ENCODE measurements at places on chromosomes 1 and 21.

- DNase-seq: no peak
These were observed 16.9 kb downstream of the ATG4C start for GRCh38 chr1:62800825-62801306.

DNA sequence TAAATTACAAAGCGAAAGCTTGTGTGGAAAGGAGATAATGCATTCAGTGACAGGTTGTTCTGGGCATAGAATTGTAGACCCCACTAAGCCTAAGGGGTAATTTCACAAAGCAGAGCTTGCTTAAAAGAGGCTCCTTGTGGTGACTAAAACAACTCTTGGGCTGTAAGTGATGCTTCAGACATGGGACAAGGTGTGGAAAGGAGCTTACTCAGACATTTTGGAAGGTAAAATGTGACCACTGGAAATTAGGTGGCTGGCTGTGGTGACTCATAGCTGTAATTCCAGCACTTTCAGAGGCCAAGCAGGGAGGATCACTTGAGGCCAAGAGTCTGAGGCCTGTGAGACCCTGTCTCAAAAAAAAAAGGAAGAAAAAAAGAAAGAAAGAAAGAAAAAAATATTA is 51.1 kb upstream of the LRRC8C start:
- no peak for DNase-seq

- peak; percentile 8 for DNase-seq
These were observed 76.4 kb downstream of the TTC3 start for GRCh38 chr21:37149411-37149810.

- no peak for DNase-seq
These were observed 163.8 kb downstream of the FAF1 start for GRCh38 chr1:50796272-50796671.

GRCh38 chr1:22325531-22326371 is 125.9 kb upstream of the ZBTB40 start:
- no peak for DNase-seq

DNA sequence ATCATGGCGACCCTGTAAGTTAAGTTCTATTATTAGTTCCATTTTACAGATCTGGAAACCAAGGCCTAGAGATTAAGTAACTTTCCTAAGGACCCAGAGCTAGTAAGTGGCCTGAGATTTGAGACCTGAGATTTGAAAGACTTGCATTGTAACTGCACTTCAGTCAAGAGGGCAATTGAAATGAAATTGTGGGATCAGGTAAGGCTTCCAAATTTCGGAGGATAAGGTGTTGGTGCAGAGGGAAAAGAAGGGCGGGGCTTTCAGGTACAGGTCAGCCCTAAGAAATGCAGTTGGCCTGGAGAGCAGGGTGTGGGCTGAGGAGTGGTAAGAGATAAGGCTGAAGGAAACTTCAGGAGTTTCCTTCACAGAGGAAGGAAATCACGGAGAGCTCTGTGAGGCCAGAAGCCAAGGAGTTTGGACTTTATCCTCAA is 51.1 kb downstream of the SLC16A1 start:
- DNase-seq: no peak

DNA sequence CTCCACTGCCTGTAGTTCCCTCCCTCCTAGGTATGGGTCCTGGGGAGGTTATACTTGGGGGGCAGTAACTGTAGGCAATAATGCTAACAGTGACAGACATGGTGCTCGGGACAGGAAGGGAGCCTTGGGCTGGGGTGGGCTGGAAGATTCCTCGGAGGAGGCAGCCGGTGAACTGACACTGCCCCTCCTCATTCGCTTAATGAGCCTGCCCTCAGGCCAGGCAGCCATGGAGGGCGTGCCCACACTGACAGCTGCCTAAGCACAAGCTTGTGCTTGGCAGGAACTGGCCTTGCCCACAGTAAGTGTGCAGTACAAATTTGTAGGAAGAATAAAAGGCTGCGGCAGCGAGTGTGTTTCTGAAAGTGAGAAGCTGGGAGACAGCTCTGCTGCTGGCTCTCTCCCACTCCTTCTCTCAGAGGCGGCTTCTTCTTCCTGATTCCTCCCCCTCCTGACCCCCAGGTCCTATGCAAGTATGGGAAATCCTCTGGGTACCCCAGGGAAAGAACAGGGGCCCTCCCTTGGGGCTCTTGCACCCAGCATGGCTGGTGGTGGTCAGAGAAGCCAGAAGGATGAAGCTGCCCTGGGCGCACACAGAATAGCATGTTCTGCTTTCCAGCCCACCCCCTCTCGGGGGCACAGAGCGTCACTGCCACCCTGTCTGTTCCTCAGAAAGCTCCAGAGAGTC is 23.6 kb downstream of the OPTC start:
- no peak for DNase-seq

DNA sequence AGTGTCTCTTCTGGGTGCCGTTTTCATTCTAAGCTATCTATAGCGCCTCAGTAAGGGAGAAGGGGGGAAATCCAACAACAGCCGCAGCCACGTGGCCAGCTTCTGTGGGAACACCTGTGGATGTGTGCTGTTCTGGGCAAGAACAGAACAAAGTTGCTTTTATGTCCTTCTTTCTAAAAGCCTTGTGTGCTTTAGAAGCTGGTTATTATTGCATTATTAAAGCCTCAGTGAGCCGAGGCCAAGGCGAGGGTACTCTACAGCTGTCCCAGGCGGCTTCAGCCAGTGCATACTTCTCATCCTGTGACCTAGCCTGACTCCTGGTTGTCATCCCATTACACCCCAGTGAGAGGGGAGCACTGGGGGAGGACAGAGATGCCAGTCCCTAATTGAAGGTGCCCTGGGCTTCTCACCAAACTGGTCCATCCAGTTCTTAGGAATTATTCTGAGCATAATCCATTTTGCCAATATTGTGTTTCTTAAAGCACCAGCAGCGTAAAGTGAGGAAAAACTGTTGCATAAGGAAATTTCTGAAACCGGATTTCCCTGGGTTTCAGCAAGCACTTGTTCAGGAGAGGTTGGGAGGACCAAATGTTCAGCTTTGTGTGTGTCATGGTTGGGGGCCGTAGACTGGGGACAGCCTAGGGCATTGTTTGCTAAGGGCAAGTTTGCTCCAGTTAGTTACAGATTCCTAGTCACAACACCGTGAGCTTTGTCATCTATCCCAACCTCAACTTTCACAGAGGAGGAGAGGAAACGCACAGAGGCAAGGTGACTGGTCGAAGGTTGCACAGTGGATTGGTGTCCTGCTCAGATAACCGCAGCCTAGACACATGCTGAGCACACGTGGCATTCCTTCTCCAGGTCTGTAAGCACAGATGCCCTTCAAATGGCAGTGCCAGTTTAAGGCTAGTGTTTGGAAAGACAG is 61.0 kb upstream of the ATP1A1 start:
- DNase-seq: no peak

- DNase-seq: peak; percentile 38
These were observed 22.7 kb downstream of the MAB21L3 start for GRCh38 chr1:116133696-116134475.

DNA sequence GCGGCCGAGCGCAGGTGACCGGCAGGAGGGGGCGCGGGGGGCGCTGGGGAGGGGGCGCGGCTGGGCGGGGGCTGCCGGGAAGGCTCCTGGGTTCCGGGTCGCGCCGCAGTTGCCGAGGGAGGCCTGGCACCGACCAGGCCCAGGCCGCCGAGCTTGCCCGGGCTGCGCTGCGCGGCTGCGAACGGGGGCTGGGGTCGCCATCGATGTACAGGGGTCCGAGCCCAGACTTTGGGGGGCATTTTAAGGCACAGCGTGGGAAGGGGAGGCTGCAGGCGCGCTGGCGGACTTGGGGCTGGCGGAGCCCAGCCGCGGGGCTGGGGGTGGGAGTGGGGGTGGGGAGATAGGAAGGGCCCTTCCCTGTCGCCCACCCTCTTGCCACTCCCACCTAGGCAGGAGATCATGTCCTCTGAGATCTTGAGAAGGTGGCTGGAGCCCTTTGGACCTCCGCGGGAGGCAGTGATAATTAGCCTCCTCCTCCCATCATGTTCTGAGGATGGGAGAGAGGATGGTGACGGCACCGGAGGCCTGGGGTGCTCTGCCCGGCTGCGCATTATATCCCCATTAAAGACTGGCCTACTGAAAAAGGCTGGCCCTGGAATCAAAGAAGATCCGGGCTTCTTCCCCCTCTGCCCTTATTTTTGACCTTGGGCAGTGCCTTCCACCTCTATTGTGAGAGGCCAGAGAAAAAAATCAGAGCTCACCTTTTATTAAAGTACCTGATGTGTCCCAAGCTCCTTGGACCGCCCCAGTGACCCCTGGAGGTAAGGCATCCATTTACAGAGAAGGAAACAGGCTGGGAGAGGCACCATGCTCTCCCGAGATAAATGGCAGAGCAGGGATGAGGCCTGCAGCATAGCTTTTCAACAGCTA is 497 bp downstream of the FBXO44 start:
- peak; percentile 32 for DNase-seq

DNA sequence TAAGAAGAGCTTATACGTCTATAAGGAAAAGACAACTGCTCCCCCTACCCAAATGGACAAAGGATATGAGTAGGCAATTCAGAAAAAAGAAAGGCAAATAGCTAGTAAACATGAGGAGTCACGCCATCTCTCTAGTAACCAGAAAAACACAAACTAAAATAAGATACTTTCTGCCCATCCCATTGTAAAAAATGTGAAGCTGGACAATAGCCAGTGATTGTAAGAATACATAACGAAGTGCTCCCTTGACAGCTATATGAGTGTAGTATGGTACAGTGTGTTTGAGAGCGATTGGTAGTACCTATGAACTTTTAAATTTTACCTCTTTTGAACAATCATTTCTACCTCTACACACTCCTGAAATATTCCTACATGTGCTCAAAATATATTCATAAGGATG is 7.5 kb upstream of the GJA8 start:
- DNase-seq: no peak

DNA sequence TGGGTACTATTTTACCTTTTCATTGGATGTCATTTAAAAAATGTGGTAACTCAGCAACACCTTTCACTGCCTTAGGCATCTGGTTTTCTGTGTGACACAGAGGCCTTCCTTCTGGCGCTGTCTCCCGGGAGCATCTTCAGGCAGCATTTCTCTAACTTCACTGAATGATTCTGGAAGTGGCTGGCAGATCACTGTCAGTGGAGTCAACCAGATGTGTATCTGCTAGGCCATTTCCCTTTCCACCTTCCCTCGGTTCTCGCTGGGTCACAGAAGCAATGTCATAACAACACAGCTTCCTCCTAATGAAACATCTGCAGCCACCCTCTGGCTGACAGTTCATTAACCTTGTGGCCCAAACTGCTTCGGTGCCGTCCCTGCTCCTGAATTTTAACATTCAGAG is 137.8 kb downstream of the KIF26B start:
- no peak for DNase-seq

GRCh38 chr1:67991546-67991945 is 58.9 kb downstream of the DIRAS3 start:
- DNase-seq: no peak

- DNase-seq: peak; percentile 47
These were observed 73.4 kb downstream of the CEP350 start for GRCh38 chr1:180027949-180028445.

DNA sequence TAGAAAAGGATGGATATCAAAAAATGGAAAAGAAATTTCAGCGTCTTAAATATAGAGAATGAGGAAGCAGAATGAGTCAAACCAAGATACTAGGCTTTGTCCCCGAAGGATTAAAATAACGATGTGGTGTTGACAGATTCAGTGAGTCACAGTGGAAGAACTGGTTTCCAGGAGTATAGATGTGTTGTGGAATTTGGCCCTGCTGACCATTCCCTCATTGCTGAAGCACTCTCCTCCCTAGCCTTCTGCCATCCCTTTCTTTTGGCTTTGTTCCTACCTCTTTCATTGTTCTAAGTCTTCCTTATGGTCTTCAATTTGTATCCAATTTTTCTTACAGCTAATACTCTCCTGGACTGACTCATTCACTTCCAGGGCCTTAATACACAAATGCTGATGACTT is 23.1 kb upstream of the USP25 start:
- DNase-seq: peak; percentile 19

GRCh38 chr1:11595285-11595684 is 58.9 kb downstream of the FBXO2 start:
- no peak for DNase-seq

GRCh38 chr1:34013958-34014737 is 150.3 kb downstream of the HMGB4 start:
- no peak for DNase-seq

DNA sequence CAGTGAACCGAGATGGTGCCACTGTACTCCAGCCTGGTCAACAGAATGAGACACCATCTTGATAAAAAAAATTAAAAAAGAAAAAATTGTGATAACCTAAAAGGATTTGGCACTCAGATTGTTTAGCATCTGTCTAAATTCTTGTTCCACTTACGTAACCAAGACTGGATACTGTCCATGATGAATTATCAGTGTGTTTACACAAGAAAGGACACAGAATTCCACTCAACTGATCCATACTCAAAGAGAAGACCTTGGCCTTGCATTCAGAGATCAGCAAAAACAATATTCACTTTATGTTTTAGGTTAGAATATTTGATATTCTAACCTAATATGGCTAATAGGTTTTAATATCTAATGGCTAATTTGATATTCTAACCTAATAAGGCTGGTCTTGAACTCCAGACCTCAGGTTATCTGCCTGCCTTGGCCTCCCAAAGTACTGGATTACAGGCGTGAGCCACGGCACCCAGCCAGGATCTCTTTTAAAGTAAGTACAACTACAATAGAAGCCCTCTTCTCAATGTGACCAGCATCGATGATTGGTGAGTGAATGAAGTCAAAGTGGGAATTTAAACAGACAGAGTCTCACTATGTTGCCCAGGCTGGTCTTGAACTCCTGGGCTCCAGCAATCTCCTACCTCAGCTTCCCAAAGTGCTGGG is 43.1 kb upstream of the COX20 start:
- no peak for DNase-seq

- no peak for DNase-seq
These were observed 75.0 kb downstream of the DESI2 start for GRCh38 chr1:244727871-244728474.

- no peak for DNase-seq
These were observed 72.7 kb downstream of the MAST2 start for GRCh38 chr1:45876000-45876617.

DNA sequence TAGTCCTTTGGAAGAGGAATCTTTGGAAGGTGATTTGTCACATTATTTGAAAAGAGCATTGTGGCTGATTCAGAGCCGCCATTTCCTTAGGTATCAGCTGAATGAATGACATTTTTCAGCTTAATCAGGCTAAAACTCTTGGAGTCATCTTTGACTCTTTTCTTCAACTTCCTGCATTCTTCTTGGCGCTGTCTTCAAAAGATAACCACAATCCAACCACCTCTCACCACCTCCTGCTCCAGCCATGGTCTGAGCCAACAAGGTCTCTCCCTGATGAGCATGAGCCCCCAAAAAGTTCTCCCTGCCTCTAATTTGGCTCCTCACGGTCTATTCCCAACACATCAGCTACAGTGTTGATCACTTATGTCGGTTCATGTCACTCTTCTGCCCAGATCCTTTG is 297.6 kb upstream of the RUNX1 start:
- no peak for DNase-seq

- no peak for DNase-seq
These were observed 786 bp upstream of the CTSK start for GRCh38 chr1:150808846-150809245.

GRCh38 chr1:108096089-108096488 is 104.1 kb downstream of the SLC25A24 start:
- DNase-seq: no peak

Data from RKO (cell line).